ENCODE measurements at places on chromosomes 7 and 10.
A peak's percentile ranks its signal among the peaks of the same experiment; 100 is the strongest.

GRCh38 chr7:88200789-88201188, 19.0 kb downstream of the SRI start:
- DNase-seq: no peak

GRCh38 chr7:106448992-106449859, 164.4 kb upstream of the NAMPT start:
- no peak for DNase-seq

DNA sequence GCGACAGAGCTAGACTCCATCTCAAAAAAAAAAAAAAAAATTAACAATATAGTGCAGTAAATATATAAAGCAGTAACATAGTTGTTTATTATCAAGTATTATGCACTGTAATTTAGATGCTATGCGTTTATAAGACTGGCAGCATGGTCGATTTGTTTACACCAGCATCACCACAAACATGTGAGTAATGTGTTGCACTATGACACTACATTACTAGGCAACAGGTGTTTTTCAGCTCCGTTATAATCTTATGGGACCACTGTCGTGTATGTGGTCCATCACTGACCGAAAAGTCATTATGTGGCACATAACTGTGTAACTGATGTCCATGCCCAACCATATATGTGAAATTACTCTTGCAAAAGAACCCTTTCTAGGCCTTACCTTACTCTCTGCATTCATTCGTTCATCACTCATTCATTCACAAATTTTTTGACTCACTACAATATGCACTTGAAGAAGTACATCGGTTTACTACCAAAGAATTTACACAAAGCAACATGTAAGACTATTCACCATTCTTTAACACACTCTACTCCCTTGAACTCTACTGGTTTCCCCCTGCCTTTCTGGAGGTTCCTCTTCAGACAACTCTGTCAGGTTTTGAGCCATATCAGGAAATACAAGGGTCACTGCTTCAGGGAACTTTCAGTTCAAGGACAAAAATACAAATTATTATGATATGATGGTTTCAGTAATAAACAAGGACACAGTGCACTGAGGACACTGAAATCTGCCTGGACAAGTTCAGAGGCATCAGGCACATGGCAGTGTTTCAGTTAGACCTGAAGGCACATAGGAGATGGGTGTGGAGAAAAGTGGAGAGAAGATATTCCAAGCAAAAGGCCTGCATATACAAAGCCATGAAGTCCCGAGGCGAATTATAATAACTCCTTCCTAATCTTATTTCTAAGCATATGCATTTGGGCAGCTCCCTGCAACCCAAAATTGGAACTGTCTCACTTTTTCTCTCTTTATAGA, 17.4 kb downstream of the ITGB1 start:
- peak; percentile 45 for DNase-seq

DNA sequence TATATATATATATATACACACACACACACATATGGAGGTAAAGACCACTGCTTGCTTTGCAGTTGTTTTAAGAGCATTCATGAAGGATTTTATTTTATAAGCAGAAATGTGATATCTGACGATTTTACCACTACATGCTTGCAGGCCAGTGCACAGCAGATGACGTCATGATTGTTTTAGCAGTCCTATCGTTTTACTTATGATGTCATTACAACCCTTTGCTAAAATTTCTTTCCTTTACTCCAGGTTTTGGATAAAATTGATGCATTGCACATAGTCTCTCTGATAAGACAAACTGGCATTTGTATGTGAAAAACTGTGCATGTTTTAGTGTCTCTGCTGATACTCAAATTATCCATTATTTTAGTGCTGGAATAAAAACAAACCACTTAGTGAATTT, 9.2 kb downstream of the EGFR start:
- DNase-seq: no peak

DNA sequence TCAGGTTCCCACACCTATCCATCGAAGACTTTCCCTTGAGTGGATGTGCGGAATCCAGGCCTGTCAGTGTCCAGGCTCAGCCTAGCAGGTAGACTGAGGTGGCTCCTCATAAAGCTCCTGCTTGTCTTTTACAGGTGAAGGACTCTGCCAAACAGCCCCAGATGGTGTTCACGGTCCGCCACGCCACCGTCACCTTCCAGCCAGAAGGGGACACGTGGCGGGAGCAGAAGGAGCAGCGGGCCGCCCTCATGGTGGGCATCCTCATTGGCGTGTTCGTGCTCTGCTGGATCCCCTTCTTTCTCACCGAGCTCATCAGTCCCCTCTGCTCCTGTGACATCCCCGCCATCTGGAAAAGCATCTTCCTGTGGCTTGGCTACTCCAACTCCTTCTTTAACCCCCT, 13.9 kb downstream of the HTR5A start:
- no peak for DNase-seq

GRCh38 chr7:109879287-109879828, 1211.6 kb upstream of the LRRN3 start:
- DNase-seq: no peak

All from Kasumi-1 (cell line).